ENCODE measurements at places on chromosomes 6 and 20. TPM values are rescaled to one million over a fixed set of nuclear protein-coding genes. Genes with fewer than 3 reads are reported as not detected.

- no peak for DNase-seq
Measured at GRCh38 chr20:2602046-2602735, 50.2 kb upstream of the NOP56 start.

DNA sequence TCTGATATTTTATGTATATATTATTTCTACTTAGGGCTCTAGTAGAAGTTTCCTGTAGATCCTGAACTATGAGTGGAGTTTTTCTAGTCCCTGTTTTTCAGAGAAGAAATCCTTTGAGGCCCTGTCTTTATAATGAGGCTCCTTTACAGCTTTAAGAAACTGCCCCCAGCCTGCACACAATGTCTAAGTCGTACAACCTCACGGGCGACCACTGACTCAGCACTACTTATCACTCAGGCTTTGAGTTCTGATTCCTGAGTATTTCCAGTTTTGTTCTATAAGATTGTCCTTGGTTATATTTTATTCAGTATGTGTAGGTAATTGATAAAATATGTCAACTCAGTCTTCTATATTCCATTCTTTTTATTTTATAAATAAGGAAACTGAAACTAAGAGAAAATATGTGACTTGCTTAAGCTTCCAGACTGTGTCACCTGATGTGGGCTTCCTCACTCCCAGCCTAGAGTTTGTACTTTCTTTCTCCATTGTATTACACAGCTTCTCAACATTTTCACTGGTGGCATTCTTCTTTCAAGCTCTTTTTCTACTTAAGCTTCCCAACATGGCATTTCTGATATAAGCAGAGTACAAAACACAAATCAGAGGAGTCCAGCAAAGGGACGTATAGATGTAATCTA, 167.0 kb downstream of the TBX18 start:
- DNase-seq: no peak

GRCh38 chr6:14862845-14863244, 383.0 kb upstream of the JARID2 start:
- DNase-seq: no peak

DNA sequence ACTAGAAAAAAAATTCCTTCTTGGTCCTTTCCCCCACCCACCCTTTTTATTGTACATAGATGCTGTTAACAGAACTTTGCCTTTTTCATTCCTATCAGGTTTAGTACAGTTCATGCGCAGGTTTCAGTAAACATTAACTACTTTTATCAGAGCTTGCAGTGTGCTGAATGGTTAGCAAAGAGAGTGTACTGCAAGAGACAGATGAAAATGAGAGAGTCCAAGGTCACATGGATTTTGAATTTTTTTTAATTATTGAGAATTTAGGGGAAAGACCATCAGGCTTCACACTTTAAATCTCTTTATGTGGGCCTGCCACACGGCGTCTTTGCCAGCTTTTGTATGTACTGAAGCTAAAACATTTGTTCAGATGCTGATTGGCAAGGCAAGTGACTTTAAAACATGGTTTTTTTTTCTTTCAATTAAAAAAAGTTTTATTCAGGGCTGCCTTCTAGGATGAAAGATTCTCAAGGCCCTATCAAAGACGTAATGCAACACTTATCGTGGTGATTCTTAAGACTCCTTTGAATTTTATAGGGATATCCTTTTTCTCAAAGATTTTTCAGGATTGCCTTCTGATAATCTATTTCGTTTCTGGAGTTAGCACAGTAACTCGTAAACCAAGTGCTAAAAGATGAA, 32.2 kb downstream of the RREB1 start:
- DNase-seq: no peak

DNA sequence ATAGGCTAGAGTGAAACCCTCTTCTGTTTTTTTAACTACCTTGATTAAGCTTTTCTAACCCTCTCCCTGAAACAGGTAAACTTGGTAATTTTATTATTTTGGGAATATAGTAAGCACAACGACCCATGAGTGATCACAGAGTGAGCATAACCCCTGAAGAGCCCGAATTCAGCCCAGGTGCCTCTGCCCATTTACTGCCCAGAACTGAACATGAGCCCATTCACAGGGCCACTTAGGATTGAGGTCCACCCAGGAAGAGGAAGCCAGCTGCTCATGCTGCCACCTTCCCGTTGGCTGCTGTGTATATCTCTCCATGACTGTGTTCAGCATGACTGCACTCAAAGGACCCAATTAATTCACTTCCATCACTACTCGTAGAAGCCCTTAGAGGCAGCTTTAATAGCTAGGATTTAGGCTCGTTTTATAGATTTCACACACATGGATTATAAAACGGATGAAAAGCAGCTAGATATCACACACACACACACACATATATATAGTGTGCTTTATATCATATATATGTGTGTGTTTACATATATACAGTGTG, 8.3 kb upstream of the PDE10A start:
- no peak for DNase-seq

GRCh38 chr6:129890164-129890563, 29.0 kb upstream of the TMEM244 start:
- no peak for DNase-seq

GRCh38 chr6:125182237-125183008, 28.9 kb downstream of the TPD52L1 start:
- no peak for DNase-seq

DNA sequence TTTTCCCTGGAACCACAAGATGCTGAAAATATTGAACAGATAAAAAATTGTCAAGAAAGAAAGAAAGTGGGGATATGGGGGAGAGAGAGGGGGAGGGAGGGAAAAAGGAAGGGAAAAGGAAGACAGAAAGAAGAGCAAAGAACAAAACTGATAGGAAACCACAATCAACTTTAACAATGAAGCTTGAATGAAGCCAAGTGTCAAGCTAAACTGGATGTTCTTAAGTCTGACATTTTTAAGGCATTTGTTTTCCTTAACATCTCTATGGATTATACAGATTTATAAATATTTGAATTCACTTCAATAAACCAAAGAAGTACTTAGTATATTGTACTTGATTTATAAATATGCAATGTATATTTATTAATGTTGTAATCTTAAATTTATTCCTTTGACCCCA, 197.6 kb upstream of the SMLR1 start:
- DNase-seq: no peak

GRCh38 chr6:29965563-29965872, 23.2 kb downstream of the HLA-A start:
- no peak for DNase-seq

- no peak for DNase-seq
Measured at GRCh38 chr6:47245745-47246371, 63.8 kb downstream of the TNFRSF21 start.

GRCh38 chr20:8043687-8044282, 24.2 kb upstream of the TMX4 start:
- no peak for DNase-seq

DNA sequence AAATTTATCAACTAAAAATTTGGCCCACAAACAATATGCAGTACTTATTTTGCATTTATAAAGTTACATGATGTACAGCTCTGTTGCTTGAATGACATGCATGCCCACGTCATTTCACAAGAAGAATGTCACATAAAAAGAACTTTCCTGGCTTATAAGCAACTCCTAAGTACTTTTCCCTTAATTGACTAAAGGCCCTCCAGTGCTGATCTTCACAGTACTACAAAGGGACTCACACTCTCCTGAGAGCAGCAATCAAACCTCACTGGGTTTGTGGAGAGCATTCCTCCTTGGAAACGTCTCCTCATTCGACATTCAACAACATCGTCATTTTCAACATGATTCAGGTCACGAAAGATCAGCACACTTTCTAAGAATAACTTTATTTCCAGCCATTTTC, 111.1 kb downstream of the IPCEF1 start:
- no peak for DNase-seq

DNA sequence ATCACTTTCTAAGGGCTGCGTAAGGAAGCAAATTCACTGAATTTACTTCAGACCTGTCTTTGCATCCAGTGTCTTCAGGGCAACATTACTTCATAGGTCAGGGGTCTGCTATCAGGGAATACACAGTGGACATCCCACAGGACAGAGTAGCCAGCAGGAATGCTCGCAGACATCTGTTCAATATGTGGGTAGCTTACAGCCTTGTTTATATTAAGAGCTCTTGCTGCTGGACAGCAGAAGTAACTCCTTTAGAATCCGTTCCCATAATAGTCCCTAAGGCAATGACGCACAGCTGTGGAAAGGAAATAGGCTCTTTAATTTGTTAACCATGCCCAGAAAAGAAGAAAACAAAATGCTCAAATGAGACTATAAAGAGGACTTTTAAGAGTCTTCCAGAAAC, 198.7 kb downstream of the MOXD1 start:
- no peak for DNase-seq

DNA sequence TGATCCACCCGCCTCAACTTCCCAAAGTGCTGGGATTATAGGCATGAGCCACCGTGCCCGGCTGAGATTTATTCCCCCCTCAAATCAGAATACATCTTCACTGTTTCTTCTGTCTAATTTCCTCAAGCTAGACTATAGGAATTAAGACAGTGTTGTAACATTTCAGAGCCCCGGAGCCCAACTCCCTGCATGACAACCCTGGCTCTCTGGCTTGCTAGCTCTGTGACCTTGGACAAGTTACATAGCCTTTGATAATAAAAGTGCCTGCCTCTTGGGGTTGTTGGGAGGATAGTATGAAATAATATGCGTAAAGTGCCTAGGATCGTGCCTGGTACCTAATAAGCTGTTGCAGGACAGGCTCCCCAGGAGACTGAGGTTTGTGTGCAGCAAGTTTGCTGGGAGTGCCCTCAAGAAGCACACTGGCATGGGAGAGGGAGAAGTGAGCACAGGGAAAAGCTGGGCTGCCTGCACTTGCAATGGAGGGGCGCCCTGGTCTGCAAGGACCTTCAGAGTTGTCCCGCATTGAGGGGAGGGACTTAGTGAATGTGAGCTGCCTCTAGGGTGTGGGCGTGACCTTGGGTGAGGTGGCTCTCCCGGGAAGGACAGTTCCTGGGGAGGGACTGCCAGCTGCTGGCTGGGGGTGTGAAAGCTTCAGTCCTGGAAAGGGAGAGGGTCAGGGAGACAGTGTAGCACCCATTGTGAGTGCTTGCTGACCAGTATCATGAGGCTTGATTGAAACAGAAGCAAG, 43.4 kb downstream of the TAF8 start:
- no peak for DNase-seq

DNA sequence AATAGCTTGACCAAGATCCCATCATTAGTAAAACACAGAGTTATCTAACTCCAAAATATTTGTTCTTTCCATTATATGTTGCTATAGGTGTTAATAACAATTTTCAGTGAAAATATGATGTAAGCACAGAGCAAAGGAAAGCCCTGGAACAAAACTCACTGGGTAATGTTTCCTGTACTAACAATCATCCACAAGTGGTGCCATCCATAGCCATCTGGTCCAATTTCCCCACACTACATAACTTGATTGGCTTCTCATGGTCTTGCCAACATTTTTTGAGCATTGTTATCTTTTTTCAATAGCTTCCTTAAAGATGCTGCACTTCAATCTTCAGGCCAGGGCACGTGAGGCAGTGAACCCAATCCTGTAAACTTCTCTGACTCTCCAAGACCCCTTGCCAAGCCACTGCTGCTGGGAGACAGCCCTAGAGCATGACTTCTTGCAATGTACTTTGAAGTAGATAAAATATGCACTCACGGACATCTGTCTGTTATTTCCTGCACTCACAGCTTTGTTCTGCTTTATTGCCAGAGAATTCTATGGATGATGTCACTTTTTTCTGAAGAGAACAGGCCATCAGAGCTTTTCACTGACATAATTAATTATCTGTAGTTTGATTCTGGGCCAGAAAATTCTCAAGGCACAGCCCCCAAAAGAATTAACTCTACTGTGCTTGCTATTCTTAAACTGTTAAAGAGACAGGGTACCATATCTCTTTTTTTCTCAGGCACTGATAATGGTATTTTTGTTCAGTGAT, 97.5 kb upstream of the TMEM30A start:
- DNase-seq: no peak

DNA sequence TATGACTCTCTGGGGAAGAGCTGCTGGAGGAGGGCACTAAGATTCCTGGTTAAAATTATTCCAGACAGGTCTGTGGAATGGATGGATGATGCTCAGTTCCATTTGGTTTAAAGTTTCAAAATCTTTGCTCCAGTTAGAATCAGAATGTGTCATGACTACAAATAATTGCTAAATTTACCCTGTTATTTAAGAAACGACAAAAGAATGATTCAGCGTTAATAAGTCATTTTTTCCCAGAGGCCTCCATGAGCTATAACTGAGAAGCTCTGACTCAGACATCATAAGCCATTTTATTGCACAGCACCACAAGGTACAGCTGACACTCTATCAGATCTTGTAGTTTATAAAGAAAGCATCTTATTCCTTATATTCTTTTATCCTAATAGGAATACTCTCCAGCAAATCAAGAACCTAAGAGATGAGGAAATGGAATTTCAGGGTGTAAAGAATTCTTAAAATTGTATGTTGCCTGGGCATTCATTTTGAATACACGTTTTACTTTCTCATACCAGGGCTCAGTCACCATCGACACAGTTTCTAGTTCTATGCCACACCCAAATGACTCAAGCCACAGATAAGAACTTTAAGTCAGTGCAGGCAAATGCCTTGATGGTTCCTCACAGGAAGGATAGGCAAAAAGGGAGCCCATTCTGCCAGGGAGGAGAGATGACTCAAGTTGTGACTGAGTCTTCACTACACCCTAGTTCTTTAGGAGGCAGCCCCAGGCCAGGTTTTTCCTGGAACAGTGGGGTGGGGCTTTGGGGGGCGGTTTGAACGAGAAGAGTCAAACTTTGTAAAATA, 636.0 kb downstream of the MMUT start:
- DNase-seq: no peak

DNA sequence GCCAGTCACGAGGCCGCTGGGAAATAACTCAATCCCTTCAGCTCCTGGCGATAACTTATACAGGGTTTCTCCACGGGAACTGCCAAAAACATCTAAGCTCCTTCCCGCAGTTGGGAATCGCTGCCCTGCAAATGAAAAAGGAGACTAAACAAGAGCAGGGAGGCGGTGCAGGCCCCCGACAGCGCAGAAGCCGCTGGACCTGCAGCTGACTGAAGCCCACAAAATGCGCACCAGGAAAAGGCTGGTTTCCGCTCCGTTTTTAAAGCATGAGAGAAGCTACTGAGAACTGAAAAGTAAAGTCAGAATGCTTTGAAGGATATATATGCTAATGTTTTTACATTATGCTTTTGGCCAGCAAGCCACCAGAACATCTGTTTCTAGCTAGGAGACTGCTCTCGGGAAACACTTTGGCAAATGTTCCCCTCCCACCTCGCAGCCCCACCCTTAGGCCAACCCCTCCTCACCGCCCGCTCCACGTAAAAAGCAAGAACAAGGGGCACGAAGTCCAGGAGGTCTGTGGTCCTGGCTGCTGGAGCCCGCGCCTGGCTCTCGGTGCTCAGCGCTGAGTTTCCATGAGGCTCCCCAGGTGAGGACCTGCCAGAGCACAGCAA, 90.5 kb downstream of the SOD2 start:
- DNase-seq: no peak

- no peak for DNase-seq
Measured at GRCh38 chr6:56096541-56096940, 150.8 kb downstream of the COL21A1 start.

GRCh38 chr6:6515691-6516607, 72.6 kb upstream of the LY86 start:
- no peak for DNase-seq

GRCh38 chr6:158703837-158704822, 54.3 kb downstream of the SYTL3 start:
- peak; percentile 94 for DNase-seq

Gene HAO1
- not detected for total RNA-seq

Gene HLA-E
- 313 TPM for total RNA-seq

Gene SLC17A2
- total RNA-seq: not detected

Gene RPS18
- total RNA-seq: 697 TPM

Gene NMBR
- total RNA-seq: not detected

Gene PNLDC1
- not detected for total RNA-seq

Gene SMPD2
- total RNA-seq: 28.4 TPM

Gene CST4
- total RNA-seq: not detected

Gene MTFR2
- total RNA-seq: 2.1 TPM

Gene SLC22A7
- total RNA-seq: not detected
